Posterior vena cava (tissue), 2 donors: ENCODE measurements at places on chromosomes 5 and 9. TPM values are rescaled to one million over a fixed set of nuclear protein-coding genes. Genes with fewer than 3 reads are reported as not detected.

DNA sequence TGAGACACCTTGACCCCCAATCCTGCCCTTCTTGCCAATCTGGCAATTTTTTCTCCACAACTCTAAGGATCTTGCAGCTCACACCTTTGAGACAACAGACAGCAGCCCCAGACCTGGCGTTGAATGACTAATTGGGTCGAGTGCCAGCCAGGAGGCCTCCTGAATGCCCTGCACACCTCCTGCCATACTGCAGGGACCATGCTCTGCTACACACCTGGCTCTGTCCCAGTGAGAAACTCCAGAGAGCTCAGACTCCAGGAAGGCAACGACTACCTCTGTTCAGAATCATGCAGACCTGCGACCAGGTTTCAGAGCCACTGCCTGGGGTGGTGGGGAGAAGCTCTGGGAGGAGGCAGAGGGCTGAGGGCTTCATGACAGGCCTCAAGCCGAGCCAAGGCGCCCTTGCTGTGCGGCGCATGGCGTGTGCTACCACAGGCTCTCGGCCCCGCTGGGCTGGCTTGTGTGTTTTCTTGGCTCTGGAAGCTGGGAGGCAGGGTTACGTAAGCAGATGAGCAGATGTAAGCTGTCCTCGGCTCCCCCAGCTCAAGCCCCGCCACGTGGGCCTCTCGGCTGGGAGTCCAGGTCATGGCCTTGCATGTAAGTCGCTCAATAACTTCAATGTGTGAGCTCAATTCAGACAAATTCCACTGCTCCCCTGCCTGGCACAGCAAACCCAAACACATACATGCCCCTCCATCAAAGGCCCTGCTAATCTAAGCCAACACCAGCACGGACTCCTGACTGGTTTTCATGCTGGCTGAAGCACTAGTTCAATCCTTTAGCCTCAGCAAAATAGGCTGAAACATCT is 27.5 kb downstream of the B4GALT1 start:
- DNase-seq: peak; percentile 88

GRCh38 chr9:21268347-21268657 is 28.5 kb upstream of the IFNA14 start:
- DNase-seq: no peak

DNA sequence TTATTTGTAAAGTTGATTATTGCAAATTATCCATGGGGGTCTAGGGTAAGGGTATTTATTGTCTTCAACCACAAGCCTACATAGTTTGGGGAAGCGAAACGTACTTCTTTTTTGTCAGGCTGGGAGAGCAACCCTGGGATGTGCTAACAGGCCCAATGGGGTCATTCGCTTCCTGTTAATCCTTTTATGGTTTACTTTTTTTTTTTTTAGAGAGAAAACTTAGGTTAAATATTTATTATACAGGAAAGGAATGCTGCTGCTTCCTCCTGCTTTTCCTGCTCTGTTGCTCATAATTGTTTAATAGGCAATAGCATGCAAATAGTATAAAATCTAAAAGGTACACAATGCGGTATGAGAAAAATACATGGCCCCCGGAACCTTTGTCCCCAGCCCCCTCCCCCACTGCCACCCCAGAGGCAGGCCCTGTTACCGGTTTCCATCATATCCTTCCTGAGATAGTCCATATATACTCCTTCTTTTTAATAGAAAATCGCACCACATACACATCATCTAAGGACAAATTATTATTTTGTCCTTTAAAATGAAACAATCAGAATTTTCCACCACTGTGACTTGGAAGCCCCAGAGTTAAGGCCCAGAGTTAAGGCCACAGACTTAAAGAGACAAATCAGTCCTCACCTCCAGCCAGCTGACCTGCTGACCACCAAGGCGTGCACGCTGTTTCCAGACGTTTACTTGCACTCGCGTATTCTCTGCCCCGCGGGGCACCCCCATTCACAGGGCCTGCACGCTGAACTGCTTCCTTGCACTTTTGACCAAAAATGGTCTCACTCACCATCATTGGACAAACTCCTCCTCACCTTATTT is 83.9 kb downstream of the NDFIP1 start:
- no peak for DNase-seq

DNA sequence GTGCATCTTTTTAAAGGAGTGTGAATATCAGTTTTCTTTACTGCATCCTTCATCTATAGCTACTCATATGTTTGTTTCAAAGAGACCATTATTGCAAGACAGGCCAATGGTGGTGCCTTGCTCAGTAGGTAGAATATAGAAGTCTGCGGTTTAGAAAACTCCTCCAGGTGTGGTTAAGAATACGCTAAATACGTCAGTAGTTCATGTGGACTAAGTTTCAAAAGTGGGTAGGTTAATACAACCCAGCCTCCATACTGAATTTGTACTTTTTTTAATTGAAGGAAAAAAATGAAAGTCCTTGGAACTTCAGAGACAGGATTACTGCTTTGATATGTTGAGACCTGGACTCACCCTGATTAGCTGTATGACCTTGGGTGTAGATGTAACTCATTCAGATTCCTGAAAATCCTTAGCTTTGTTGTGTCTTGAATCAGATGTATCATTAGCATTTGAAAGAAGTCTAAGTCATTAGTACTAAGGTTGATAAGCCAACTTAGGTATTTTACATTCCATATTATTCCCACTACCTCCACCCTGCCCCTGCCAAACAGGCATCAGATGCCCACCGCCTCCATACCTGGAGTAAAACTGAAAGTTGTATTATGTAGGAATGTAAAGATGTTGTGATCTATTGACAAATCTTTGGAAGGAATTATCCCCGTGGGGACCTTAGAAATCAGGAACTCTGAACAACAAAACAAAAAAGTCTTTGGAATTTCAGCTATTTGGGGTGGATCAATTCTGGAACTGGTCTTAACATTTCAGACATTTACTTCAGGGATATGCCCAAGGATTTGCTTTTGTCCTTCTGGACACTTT is 6.1 kb downstream of the BASP1 start:
- DNase-seq: no peak

GRCh38 chr5:76958991-76959767 is 6.3 kb downstream of the CRHBP start:
- DNase-seq: no peak

GRCh38 chr5:2023196-2023595 is 140.5 kb upstream of the IRX4 start:
- no peak for DNase-seq

- no peak for DNase-seq
These were observed 16.8 kb downstream of the NR3C1 start for GRCh38 chr5:143386725-143387124.

- DNase-seq: no peak
These were observed 62.9 kb downstream of the RAI14 start for GRCh38 chr5:34719029-34719428.

GRCh38 chr5:17180330-17180843 is 37.0 kb upstream of the BASP1 start:
- DNase-seq: no peak

GRCh38 chr5:34626036-34626435 is 30.1 kb upstream of the RAI14 start:
- DNase-seq: no peak

DNA sequence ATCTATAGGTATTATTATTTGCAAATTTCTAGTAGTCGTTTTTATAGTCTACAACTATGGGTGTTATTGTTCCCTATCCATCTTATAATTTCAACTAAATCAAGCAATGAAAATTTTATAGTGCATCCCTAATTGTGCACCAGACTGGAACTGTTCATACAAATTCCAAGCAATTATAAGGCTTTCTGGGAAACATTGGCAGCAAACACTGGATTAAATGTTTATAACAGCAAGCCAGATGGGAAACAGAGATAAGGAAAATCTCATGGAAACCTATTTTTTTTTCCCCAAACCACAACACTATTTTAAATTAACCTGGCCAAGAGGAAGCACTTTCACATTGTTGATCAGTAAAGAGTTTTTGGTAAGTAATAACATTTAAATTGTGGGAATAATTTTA is 524.3 kb downstream of the RASEF start:
- no peak for DNase-seq

- DNase-seq: no peak
These were observed 18.7 kb downstream of the DMRT3 start for GRCh38 chr9:995192-995591.

- no peak for DNase-seq
These were observed 364 bp downstream of the RPS6 start for GRCh38 chr9:19379697-19380046.

DNA sequence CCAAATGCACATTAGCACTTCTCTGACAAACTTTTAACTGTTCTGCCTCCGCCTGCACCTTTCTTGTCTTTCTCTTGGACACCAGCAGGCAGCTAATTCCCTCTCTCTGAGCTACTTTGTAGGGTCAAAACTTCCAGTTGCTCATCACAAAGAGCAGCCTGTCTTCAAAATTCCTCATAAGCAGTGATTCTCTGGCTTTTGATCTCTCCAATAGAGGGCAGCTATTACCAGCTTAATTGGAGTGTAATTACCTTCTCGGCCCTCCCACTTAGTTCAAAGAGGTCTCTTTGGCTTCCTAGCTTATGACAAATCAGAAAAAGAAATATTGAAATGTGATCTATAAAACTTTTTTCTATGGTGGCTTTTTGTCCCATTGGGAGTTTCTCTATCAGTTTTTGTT is 43.6 kb upstream of the RAD23B start:
- no peak for DNase-seq

DNA sequence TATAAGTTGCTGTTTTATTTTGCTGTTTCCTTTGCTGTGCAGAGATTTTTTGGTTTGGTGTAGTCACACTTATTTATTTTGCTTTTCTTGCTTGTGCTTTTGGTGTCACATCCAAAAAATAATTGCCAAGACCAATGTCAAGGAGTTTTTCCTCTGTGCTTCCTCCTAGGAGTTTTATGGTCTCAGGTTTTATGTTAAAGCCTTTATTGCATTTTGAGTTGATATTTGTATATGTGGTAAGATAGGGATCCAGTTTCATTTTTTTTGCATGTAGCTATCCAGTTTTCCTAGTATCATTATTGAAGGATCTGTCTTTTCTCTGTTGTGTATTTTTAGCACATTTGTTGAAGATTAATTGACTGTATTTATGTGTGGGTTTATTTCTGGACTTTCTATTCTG is 210.6 kb downstream of the ARHGEF28 start:
- no peak for DNase-seq

DNA sequence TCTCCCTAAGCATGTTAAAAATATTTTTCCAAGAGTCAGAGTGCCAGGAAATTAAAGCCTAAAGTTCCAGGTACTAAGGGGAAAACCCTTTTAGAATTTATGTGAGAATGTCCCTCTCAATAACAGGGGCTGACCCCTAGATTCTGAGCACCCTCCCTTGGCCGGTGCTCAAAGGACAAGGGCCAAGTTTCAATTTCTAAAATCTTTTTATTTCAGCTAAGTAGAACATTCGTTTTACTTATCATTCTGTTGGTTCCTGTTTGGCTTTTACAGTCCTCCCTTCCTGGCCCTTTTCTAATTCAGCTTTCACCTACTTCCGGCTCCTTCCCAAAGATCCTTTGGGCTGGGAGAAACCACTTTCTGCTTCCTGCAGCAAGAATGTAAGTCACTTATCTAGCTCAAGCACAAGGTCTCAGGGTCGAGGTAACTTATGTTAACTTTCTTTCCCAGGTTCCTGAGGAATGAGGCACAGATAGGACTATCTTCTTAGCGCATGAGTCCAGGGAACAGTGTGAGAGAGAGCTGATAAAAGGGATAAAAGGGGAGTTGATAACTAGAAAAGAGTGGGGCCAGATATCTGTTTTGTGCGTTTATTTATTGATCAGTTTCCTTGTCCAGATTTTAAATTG is 34.6 kb upstream of the F2RL2 start:
- no peak for DNase-seq

GRCh38 chr9:115006660-115007059 is 76.3 kb upstream of the TNFSF8 start:
- no peak for DNase-seq

GRCh38 chr9:33459115-33459514 is 11.7 kb upstream of the AQP3 start:
- DNase-seq: no peak

GRCh38 chr5:68464424-68464823 is 248.9 kb downstream of the PIK3R1 start:
- no peak for DNase-seq

GRCh38 chr9:83024506-83025125 is 38.3 kb downstream of the RASEF start:
- no peak for DNase-seq

DNA sequence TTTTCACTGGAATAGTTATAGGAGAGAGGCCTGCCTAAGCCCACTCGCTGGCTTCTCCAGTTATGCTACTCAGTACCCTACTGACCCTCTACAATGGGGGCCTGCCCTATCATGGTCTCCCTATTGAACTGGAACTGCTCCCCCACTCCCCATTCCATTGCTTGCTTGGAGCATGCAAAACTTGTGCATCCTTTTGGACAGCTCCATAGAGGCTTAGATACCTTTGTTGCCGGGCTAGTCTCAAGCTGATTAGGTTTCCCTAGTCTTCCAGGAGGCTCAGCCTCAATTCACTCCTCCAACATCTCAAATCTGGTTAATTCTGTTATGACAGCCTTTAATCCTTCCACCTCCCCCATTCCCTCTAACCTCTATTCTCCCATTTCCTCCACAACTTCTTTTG is 39.9 kb downstream of the KIF24 start:
- no peak for DNase-seq

GRCh38 chr5:41637424-41637823 is 127.0 kb upstream of the PLCXD3 start:
- no peak for DNase-seq

GRCh38 chr5:127834094-127834531 is 130.9 kb downstream of the CCDC192 start:
- no peak for DNase-seq

GRCh38 chr9:121295662-121296191 is 27.8 kb downstream of the GSN start:
- DNase-seq: no peak

DNA sequence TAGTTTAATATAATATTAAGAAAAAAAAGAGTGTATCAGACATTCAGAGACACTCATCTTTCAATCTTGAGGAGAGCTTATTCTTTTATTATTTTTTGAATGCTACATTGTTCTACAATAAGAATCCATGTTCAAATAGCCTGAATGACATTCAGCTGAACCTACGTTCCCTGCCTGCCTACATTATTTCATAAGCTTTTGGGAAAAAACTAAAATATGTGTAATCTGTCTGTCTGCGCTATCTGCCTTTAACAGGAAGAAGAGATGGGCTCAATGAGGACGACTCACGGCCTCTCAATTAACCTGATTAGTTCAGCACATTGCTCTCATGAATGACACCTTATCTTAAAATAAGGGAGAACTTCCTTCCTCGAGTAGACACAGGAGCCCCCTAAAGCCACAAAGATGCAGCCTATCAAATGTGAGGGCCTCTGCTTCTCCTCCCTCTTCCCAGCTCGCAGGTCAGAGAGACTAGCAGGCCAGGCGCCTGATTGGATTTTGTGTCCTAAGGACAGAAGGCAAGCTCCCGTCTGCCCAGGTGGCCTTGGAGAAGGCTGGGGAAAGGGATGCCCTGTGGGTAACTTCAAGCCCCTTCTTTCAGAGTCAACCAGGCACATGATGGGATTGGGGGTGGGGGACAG is 37.8 kb downstream of the EBF1 start:
- no peak for DNase-seq

Gene NR4A3
- total RNA-seq: 37.4 TPM

Gene PCDHA3
- total RNA-seq: 0.23 TPM

Gene PCDHA9
- 0.14 TPM for total RNA-seq

Gene PCDHGA9
- total RNA-seq: 5.6 TPM

Gene SNCB
- not detected for total RNA-seq

Gene SARDH
- 1.8 TPM for total RNA-seq

Gene TESK1
- 61.1 TPM for total RNA-seq

Gene PALM2AKAP2
- total RNA-seq: 101 TPM

Gene SPATA31A3
- not detected for total RNA-seq

Gene FAM120A
- total RNA-seq: 94.8 TPM

Gene OTP
- not detected for total RNA-seq

Gene HTR1A
- total RNA-seq: not detected

Gene TXNDC15
- 103 TPM for total RNA-seq

Gene SAXO1
- total RNA-seq: 0.28 TPM

Gene ZNF484
- 10.1 TPM for total RNA-seq
